Pulmonary artery endothelial cell (primary cell): ENCODE measurements at places on chromosomes 4 and X. TPM values are rescaled to one million over a fixed set of nuclear protein-coding genes. Genes with fewer than 3 reads are reported as not detected.

DNA sequence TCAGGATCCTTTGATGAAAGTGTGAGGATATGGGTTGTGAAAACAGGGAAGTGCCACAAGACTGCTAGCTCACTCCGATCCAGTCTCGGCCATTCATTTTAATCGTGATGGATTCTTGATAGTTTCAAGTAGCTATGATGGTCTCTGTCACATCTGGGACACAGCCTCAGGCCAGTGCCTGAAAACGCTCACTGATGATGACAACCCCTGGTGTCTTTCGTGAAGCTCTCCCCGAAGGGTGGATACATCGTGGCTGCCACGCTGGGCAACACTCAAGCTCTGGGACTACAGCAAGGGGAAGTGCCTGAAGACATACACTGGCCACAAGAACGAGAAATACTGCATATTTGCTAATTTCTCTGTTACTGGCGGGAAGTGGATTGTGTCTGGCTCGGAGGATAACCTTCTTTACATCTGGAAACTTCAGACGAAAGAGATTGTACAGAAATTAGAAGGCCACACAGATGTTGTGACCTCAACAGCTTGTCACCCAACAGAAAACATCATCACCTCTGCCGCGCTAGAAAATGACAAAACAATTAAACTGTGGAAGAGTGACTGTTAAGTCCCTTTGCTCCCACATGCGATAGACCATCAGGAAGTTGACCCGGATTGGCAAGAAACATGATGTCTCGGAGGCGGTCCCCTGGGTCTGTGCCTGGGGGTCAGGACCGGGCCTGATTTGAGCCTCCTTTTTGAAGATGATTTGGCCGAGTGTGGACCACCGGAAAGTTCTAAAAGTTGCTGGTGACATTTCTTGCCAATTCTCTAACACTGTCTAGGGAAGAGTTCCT is 22.2 kb downstream of the LIAS start:
- no peak for DNase-seq

DNA sequence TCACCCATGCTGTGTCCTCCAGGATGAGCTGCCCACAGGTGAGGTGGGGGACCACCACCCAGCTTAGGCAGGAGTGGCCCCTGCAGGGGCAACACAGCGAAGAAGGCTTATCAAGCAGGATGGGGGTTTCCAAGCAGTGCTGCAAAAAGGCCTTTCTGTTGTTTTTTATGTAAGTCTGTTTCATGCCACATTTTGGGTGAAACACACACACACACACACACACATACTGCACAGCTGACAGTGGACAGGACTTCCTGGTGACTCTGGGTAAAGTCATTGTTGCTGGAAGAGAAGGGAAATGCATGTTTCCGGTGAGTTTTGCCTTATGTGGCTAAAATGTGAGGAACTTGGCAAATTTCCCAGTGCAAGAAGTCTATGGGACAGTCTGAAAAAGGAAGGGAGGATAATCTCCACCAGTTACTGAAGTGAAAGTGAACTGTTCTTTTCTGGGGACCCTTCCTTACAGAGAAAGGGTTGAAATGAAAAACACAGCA is 119.2 kb downstream of the IRF2 start:
- DNase-seq = peak; percentile 99

The GAGE12E gene
- not detected in 2 replicates for total RNA-seq

- DNase-seq = no peak
Measured at GRCh38 chr4:95268819-95269565, 279.8 kb downstream of the UNC5C start.

DNA sequence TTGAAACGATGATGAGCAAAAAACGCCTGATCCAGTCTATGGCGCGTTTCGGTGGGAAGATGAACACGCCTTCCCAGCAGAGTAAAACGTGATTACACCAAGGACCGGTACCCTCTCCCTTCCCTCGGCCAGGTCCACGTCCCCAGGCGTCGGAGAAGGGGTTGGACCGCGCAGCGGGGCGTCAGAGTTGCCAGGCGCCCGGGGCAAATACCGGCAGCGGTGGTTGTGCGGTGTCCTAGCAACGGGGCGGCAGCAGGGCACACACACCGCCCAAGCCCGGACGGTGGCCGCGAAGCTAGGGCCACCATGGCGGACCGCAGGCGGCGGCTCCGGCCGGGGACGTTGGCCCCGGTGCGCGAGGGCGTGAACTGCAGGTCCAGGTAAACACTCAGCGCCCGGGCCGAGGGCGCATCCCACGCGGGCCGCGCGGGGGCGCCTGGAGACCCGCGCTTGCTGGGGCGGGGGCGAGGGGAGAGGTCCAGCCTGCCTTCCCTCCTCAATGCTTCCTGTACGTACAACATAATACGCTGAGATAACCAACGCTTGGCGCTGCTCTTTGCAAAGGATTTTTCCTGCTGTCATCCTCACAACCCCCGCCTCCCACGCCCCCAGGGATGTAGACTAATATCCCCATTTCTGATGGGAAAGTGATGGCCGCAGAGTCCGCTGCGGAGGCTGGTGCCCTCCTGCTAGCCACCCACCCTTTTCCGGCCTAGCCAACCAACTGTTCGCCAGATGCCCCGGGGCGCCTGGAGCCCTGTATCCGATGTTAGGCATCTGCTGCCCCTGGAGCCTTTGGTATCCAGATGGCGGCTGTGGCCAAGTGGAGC is at the start of gene FAM47E:
Gene FAM47E (plus strand): TSS at position 281 of the 830 bp plus-strand sequence. CDS start 26 bp downstream, at position 307.
- no peak for DNase-seq

GRCh38 chr4:174775366-174775765 is 53.7 kb downstream of the GLRA3 start:
- no peak for DNase-seq

The BCAP31 gene
- total RNA-seq = 304 and 323 TPM in 2 replicates

The RPS6KA6 gene
- total RNA-seq = 0.20 and 0.95 TPM in 2 replicates

The CSN2 gene
- not detected in 2 replicates for total RNA-seq

The PABPC1L2B gene
- not detected in 2 replicates for total RNA-seq

DNA sequence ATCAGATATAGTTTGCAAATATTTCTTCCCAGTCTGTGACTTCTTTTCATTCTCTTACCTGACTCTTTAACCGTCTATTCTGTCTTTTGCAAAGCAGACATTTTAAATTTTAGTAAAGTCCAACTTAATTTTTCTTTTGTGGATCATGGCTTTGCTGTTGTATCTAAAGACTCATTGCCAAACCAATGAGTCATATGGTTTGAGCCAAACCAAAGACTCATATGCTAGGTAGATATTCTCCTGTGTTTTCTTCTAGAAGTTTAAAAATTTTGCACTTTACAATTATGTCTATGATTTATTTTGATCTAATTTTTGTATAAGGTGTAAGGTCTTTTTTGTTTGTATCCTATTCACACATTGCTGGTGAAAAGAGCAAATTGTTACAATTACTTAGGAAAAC is 446.8 kb downstream of the ANKRD50 start:
- DNase-seq = no peak

DNA sequence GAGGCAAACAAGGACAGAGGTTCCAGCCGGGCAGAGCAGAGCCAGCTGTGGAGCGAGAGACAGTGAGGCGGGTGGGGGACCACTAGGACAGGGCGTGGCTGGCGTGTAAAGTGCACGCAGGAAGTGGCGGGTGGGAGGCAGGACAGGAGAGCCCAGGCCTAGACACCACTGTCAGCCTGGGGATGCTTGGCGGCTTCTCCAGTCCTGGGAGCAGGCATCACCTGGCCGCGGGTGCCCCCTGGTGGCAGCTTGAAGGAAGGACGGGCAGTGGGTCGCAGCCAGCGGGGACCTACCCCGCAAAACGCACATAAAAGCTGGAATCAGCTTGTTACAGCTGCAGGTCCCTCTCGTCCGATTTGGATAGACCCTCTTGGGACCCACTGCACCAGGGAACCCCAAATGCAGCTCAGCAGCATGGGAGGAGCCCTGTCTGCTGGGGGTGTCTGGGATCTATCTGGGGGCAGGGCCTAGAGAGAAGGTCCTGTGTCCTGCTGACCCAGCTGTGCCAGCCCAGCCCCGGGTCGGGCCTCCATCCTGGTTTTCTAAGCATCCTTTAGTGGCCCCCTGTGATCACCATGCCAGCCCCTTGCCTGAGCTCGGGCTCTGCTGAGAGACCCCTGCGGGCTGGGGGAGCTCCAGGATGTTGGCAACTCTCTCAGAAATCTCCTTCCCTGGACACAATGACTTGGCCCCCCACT is 57.7 kb downstream of the WFS1 start:
- no peak for DNase-seq

DNA sequence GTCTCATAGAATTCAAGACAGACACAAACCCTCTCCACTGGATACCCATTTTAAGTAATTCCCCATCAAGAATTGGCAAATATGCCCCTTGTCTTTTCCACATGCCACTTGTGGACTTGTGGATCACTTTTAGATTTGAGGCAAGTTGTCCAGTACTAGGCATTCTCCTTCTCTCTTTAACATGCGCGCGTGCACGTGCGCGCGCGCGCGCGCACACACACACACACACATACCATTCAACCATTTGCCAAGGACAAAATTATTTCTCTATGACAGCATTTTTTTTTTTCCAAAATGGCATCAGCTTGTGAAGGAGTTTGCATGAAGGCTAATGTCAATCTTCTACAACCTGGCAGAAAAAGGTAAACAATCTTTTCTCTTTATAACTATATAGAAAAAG is 1325.7 kb upstream of the IGFBP7 start:
- no peak for DNase-seq

The ADH7 gene
- total RNA-seq = not detected in 2 replicates

- no peak for DNase-seq
Measured at GRCh38 chr4:42501624-42502401, 104.5 kb downstream of the SHISA3 start.

- DNase-seq = no peak
Measured at GRCh38 chr4:20456407-20456806, 204.7 kb downstream of the SLIT2 start.

GRCh38 chr4:55439023-55439422 is 43.3 kb downstream of the TMEM165 start:
- DNase-seq = no peak

DNA sequence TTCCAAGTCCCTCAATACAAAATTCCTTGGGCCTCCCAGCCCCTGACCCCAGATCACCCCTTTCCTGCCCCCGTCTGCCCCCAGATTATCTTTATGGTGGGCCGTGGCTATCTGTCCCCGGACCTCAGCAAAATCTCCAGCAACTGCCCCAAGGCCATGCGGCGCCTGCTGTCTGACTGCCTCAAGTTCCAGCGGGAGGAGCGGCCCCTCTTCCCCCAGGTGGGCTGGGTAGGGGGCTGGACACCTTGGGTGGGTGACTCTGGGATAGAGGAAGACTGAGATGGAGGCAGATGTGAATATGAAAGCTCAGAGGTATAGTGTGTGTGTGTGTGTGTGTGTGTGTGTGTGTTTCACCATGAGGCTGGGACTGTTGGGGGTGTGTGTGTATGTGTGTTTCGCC is 9.8 kb downstream of the ARAF start:
- DNase-seq = no peak

DNA sequence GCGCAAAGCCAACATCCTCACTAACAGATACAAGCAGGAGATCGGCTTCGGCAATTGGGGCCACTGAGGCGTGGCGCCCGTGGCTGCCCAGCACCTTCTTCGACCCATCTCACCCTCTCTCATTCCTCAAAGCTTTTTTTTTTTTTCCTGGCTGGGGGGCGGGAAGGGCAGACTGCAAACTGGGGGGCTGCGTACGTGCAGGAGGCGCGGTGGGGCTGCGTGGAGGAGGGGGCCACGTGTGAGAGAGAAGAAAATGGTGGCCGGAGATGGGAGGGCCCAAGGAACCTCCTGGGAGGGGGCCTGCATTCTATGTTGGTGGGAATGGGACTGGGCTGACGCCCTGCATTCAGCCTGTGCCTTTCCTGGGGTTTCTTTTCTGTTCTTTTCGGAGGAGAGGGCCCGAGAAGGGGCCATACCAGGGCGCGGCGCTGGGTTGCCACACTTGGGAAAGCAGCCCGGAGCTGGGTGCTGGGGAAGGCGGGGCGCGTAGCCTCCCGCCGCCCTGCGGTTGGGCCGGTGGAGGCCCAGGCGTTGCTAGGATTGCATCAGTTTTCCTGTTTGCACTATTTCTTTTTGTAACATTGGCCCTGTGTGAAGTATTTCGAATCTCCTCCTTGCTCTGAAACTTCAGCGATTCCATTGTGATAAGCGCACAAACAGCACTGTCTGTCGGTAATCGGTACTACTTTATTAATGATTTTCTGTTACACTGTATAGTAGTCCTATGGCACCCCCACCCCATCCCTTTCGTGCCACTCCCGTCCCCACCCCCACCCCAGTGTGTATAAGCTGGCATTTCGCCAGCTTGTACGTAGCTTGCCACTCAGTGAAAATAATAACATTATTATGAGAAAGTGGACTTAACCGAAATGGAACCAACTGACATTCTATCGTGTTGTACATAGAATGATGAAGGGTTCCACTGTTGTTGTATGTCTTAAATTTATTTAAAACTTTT is 4.5 kb downstream of the MID1IP1 start:
- no peak for DNase-seq

DNA sequence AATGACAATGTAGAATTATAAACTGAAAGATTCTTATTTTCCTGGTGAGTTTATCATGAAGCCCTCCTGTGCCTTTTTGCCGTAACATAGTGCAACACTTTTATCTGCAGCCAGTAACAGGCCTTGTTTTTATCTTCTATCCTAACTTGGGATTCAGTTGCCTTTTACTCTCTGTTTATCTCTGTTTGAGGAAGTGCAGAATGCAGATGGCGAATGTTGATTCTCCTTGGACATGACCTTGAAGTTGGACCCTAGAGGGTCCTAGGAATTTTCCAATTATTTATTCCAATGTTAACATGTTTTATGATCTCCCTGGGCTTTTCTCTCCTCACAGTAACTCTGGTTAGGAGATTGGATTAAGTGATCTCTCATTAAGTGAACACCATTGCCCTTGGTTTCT is 165.0 kb downstream of the FMR1NB start:
- no peak for DNase-seq

GRCh38 chr4:183098019-183098722 is 886 bp upstream of the WWC2 start:
- DNase-seq = no peak

The CRMP1 gene
- total RNA-seq = under 0.01 and 0.04 TPM in 2 replicates

DNA sequence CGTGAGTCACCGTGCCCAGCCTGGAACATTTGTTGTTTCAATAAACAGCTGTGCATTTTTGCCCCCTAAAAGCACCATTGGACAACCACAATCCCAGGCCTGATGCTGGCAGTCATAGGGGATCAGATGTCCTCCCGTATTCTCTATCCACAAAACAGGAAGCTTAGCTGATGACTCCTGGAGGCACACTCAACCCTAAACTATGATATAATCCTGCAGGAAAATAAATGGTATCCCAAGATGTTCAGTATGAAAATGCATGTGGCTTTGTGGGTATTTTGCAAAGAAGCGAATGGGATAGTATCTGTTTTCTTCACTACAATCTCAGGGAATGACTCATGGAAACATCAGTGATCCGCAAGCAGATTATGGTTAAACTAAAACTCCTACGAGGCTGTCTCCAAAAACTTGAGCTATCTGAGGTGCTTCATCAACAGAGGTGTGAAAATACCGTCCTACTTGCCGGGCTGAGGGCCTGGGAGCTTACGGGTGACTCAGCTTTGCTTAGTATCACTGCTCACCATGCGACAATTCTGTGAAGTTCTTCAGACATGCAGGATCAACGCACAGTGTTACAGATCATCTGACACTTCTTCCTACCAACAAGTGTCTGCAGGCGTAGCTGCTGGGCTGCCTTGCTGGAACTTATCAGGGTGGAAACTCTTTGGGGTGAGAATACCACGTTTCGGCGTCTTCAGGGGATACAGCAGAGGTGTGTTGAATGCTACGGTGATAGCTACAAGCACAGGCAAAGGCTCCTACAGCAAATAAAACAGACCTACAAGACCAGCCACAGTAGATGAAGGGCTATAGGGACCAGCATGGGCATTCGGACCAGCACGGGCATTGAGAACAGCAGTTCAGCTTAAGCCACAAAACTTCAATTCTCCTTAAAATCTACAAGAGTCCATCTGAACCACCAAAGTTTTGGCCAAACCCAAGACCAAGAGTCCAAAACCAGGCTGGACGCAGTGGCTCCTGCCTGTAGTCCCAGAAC is 148.5 kb downstream of the DHRSX start:
- no peak for DNase-seq

The HMGB2 gene
- 125 and 230 TPM in 2 replicates for total RNA-seq

GRCh38 chr4:46389301-46389775 is 590 bp downstream of the GABRA2 start:
- DNase-seq = no peak
